Keratinocyte (primary cell): ENCODE measurements at places on chromosomes 5 and 9. TPM values are rescaled to one million over a fixed set of nuclear protein-coding genes. Genes with fewer than 3 reads are reported as not detected.

DNA sequence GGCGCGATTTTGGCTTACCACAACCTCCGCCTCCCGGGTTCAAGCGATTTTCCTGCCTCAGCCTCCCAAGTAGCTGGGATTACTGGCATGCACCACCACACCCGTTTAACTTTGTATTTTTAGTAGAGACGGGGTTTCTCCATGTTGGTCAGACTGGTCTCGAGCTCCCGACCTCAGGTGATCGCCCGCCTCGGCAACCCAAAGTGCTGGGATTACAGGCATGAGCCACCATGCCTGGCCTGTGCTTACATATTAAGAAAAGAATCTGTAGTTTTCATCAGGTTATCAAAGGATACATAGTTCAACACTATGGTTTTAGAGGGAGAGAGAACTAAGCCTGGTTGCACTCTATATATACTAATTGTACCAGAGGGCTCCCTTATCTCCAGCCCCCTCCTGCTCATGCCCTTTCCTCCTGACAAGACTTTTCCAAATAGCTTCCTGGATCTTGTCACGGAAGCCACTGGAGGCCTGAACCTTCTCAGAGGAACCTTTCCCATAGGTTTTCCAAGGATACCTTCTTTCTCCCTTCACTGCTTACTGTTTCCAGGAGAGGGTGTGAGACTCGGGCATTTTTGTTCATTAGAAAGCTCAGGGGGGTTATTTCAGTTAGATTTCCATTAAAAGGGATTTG, 53.1 kb downstream of the SLC44A1 start:
- no peak for DNase-seq

UBLCP1 gene
- 21.6 to 42.5 TPM (median 26.7 TPM) in 3 replicates for polyA plus RNA-seq

- no peak for DNase-seq
These were observed 212.6 kb upstream of the MSX2 start for GRCh38 chr5:174511714-174512253.

MAMDC4 gene
- polyA plus RNA-seq, result 0.49 to 0.82 TPM (median 0.62 TPM) in 3 replicates

- DNase-seq, result no peak
These were observed 20.3 kb downstream of the QSOX2 start for GRCh38 chr9:136225366-136225747.

- DNase-seq, result no peak
These were observed 110.3 kb downstream of the KCNIP1 start for GRCh38 chr5:170614065-170614490.

PCDHA8 gene
- polyA plus RNA-seq, result not detected in 3 replicates

GRCh38 chr5:91641730-91642350, 258.7 kb upstream of the ARRDC3 start:
- no peak for DNase-seq

- DNase-seq, result no peak
These were observed 31.9 kb downstream of the FAM219A start for GRCh38 chr9:34426347-34427074.

NACC2 gene
- polyA plus RNA-seq, result 4.6 to 7.4 TPM (median 6.6 TPM) in 3 replicates

DNA sequence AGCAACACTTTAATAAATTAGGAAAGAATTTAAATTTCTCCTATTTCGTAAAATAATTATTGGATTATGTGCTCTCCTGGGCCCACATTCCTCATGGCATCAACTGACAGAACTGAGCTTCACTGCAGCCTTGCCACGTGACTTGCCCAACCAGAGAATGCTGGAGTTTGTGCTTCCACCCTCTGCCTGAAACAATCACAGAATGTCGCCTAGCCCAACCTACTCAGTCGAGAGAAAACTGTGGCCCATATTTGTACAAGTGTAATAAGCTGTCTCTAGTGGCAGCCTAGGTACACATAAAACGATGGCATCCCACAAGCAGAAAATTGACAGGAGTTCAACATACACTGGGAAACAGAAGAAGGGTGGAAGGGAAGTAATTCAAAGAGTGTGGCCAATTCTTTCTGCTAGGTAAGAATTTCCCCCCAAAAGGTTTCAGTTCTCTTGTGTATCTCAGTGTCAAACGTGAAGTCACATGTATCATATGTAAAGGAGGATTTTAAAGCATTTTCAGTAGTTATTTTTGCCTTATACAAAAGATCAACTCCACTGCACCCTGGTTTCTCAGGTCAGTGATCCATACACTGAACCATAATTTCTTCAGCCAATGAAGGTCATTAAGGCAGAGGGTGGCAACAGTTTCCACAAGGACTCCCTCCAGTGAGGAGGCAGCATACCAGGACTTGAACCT, 41.7 kb downstream of the ZNF608 start:
- DNase-seq, result no peak

SH3GL2 gene
- polyA plus RNA-seq, result 0.02 to 0.03 TPM in 2 of 3 replicates, not detected in the other

- no peak for DNase-seq
These were observed 109.9 kb downstream of the DROSHA start for GRCh38 chr5:31421806-31422586.

OR1N1 gene
- not detected in 3 replicates for polyA plus RNA-seq

SVEP1 gene
- 0.09 to 0.14 TPM (median 0.10 TPM) in 3 replicates for polyA plus RNA-seq

DNA sequence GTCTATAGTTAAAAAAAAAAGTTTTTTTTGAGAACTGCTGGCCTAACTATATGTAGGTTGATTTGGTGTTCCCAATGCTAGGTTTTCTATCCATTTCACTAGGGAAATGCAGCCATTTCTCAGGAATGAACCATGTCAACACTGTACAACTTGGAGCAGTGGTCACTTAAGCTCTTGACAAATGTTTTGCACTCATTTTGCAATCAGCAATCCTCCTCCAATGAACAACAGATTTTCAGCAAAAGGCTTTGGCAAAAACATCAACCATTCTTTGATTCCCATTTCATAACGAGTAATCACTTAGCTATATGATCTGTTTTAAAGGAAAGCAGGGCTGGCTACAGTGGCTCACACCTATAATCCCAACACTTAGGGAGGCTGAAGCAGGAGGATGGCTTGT, 17.9 kb downstream of the STRBP start:
- DNase-seq, result no peak

DNA sequence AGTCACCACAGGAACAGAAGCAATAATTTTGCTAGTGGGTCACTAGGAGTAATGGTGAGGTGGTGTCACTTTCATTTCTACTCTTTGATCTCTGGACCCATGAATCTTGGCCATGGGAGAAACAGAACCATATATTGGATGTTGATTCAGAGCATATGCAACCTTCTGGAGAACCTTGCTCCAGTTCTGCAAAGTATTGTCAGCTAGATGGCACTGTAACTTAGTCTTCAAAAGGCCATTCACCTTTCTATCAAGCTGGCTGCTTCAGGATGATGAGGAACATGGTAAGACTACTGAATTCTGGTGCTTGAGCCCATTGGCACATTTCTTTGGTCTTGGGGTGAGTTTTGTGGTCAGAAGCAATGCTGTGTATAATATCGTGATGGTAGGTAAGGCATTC, 129.1 kb upstream of the FBN2 start:
- no peak for DNase-seq

- no peak for DNase-seq
These were observed 14.5 kb downstream of the ADAMTS13 start for GRCh38 chr9:133436681-133437080.

- DNase-seq, result no peak
These were observed 116.5 kb downstream of the GDNF start for GRCh38 chr5:37723162-37723961.

ADAMTSL1 gene
- polyA plus RNA-seq, result 0.35 to 2.2 TPM (median 1.1 TPM) in 3 replicates

GRCh38 chr5:32020271-32020670, 153.8 kb downstream of the GOLPH3 start:
- no peak for DNase-seq

- DNase-seq, result no peak
These were observed 186.2 kb downstream of the TMEM38B start for GRCh38 chr9:105880517-105880916.

GPR151 gene
- polyA plus RNA-seq, result not detected in 3 replicates

PTPN3 gene
- 15.9 to 20.6 TPM (median 19.9 TPM) in 3 replicates for polyA plus RNA-seq

GRCh38 chr9:100852088-100852487, 176.4 kb upstream of the PLPPR1 start:
- DNase-seq, result no peak

DNM1 gene
- 0.25 to 0.34 TPM (median 0.31 TPM) in 3 replicates for polyA plus RNA-seq

MOB3B gene
- 32.6 to 40.8 TPM (median 35.3 TPM) in 3 replicates for polyA plus RNA-seq

DNA sequence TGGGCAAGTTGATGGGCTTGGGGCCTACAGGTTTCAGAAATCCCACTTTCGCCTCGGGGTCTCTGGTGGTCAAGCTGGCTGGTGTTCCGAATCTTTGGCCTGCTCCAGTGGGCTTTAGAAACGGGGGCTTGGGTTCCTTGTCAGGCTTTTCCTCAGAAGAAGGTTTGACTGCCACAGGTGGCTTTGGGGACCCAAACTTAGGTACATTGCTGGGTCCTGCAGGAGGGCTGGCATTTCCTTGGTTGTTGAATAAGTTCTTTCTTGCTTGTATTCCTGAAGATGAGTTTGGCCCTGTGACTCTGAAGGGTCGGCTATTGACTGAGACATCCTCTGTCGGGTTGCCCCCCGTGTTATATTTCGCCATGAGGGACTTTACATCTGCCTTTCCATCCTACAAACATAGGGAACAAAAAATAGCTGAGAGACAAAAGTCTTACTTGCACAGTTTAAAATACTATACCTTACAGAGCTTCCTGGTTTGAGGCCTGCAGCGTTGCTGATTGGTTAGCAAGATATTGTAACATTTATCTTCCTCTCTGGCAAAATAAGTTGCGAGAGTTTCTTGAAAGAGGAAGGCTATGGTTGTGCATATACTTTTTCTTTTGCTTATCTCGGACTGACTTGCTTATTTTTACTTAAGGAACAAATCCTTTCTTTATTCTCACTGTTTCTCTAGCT, 16.6 kb downstream of the FYB1 start:
- DNase-seq, result no peak

LHFPL2 gene
- polyA plus RNA-seq, result 9.6 to 12.3 TPM (median 11.4 TPM) in 3 replicates

DNA sequence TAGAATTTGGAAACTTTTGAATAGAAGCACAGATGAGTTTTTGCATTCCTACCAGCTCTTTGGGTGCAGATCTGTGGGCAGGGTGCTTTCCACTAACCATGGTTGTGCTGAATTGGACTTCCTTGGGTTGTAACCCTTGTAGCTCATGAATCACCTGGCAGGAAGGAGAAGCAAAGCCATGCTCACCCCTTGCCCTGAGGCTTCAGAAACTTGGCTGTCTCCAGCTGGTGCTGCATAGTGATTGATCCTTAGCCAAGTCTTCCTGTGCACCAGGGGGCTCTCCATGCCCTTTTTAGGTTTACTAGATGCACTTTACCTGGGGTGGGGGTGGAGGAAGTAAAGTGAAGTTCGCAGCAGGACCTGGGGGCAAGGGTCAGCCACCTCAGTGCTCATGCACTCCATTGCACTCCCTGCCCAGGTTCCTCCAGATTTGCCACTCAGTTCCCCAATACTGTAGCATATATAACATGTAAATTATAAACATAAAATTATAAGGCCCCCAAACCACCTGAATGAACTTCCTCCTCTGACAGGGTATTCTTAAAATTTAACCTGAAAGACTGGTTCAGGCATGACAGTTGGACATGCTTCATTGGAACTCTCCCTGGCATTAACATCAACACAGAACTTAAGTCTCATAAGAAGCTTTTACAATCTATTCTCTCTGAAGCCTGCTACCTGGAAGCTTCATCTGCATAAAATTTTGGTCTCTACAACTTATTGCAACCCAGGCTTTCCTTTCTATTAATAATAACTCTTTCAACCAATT, 25.8 kb upstream of the IFNA14 start:
- DNase-seq, result no peak
